Right atrium auricular region (tissue), 2 donors: ENCODE measurements at places on chromosomes 7 and 10. TPM values are rescaled to one million over a fixed set of nuclear protein-coding genes. Genes with fewer than 3 reads are reported as not detected.

Gene VAX1
- total RNA-seq: not detected

Gene MET
- total RNA-seq: 16.1 TPM

Gene GBF1
- total RNA-seq: 38.5 TPM

Gene UNCX
- total RNA-seq: not detected

Gene CPA1
- not detected for total RNA-seq

Gene ERVW-1
- total RNA-seq: not detected

Gene MRPS33
- total RNA-seq: 36.1 TPM

Gene SPACDR
- not detected for total RNA-seq

Gene SPAG6
- not detected for total RNA-seq

Gene RBM20
- 59.9 TPM for total RNA-seq

DNA sequence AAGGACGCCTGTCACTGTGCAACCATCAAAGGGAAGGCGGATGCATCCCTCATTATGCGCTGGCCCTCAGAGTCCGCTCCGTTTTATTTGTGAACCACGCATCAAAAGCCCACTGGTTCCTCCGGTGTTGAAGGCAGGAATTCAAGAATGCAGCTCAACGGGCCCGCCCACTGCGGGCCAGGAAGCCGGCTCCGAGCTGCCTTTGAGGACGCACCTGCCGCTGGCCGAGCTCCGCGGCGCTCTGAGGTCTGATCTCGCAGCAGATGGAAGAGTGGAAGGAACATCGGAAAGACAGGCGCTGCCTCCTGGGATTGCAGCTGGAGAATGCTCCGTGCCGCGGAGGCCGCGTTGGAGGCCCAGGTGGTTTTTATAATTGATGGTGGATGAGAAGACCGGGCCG lies 56.9 kb upstream of the ADGRA1 start:
- no peak for DNase-seq

- no peak for DNase-seq
These were observed 76.1 kb downstream of the LRRC17 start for GRCh38 chr7:102988631-102989560.

GRCh38 chr10:78544423-78545090 lies 510.9 kb downstream of the RPS24 start:
- no peak for DNase-seq

DNA sequence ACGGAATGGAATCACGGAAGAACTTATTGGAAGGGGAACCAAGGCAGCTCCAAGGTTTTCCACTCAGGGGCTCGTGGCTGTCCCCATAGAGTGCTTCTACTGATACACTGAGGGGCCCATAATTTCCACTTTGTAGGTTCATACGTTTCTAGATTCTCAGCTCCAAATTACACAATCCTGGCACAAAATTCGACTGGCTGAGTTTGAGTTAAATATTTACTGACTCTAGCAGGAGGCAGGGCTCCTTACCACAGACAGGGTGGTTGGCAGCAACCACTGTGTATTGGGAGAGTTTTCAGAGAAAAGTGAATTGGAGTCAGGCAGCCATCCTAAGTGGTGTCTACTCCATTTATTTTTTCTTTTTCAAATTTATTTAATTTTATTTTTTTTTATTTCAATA lies 55.4 kb upstream of the SEC61G start:
- no peak for DNase-seq

DNA sequence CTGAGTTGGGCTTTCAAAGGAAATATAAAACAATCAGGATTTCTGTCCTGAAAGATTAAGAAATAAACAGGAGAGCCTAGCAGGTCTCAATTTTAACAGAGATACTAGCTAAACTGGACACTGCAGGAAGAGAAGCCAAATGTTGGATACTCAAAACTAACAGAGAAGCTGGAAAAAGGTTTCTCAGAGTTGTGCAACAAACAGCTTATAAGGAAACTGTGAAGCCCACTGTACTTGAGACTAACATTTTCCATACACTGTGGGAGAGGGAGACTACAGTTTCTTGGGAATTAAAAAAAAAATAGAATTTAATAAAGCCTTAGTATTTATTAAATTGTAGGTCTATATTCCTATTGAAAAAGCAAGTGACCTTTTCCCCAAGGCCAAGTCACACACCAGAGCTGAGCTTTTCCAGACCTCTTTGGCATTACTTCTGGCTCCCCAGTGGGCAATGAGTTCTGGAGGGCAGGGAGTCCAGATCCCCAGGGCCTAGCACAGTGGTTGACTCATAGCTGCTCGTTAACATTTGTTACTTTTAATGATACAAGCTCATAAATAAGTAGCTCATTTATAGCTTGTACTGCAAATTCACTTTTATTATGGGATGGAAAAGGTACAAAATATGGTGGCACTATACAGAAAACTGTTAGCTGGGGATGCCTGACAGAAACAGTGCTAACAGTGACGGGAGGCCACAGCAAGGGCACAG lies 68.3 kb downstream of the MINDY3 start:
- no peak for DNase-seq

DNA sequence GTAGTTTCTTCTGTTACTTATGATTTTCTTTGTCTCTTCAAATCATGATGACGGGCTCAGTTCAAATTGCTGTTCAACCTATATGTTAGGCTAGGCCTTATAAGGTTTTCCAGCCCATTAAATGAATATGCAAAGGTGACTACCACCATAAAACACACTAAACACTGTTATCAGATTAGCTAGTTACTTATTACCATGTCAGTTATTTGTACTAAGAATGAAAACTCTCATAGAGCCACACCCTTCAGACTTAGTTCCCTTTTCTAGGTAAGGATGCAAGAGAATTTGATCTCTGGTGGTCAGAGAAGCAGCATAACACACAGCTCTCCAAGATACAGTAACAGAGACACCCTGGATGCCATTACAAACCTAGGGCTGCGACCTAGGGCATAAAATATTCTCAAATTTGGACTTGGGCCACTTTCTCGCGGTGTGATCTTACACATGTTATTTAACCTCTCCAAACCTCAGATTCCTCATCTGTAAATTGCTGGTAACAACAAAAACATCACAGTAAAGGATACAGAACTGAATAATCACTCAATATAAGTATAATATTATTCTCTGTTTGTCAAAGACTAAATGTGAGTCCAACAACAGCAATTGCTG lies 35.6 kb downstream of the ANKMY2 start:
- no peak for DNase-seq

DNA sequence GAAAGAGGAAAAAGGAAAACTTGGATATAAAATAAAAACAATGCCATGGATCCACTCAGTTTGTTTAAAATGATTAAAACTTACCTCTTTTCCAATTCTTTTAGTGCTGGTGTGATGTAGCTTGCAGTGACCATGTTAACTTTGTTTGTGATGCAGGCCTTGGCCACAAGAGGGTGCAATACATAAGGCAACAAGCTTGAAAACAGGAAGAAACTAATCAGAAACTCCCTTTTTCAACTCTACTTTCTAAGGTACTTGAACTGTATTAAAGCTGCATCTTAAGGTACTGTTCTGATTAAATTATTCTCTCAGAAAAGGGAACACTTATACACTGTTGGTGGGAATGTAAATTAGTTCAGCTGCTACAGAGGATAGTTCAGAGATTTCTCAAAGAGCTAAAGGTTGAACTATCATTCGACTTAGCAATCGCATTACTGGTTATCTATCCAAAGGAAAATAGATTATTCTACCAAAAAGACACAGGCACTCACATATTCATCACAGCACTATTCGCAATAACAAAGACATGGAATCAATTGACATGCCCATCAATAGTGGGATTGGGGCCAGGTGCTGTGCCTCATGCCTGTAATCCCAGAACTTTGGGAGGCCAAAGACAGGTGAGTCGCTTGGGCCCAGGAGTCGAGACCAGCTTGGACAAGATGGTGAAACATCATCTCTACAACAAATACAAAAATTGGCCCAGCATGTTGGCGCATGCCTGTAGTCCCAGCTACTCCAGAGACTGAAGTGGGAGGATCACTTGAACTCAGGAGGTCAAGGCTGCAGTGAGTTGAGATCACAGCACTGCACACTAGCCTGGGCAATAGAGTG lies 50.9 kb downstream of the AASS start:
- peak; percentile 72 for DNase-seq

DNA sequence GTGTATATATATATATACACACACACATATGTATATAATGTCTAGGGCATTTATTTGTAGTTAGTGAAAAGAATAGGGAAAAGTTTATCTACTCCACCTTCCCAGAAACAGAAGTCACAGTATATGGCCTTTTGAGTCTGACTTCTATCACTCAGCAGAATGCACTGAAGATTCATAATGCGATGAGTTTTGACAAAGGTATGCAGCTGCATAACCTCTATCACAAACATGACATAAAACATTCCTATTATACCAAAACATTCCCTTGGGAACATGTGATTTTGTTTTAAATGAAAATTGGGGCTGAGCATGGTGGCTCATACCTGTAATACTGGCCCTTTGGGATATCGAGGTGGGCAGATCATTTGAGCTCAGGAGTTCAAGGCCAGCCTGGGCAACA lies 137.3 kb upstream of the EEPD1 start:
- no peak for DNase-seq

DNA sequence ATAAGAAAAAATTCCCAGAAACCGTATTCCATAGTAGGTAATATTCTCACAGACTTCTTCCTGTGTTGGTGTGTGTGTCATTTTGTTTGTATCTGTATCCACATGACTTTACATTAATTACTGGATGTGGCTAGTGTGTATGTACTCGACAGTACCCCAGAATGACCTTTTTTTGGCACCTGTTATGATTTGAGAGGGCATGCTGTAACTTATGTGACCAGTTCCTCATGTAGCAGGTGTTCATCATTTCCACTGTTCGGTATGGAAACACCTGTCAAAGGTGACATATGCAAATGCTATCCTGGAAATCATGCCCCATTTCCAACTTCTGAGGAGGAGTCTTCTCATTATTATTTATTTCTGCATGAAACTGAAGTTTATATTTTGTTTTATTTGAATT lies 89.3 kb downstream of the ZMYND11 start:
- DNase-seq: no peak

DNA sequence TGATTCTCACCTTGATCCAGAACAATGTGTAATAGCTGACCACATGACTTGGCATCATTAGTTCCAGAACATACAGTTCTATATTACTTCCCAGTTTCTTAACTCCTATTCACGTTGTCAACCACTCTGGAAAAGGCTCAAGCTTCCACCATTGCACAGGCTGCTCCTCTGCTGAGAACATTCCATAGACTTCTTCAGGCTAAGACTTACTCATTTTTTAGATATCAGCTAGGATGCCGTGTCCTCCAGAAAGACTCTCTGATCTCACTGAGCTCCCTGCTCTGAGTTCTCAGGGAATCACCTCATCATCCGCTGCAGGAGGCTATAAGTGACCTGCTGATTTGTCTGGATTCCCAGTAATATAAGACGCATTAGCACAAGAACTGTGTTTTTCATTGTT lies 73.1 kb downstream of the HTR7 start:
- no peak for DNase-seq

- DNase-seq: no peak
These were observed 36.7 kb downstream of the LUC7L2 start for GRCh38 chr7:139396323-139396951.

DNA sequence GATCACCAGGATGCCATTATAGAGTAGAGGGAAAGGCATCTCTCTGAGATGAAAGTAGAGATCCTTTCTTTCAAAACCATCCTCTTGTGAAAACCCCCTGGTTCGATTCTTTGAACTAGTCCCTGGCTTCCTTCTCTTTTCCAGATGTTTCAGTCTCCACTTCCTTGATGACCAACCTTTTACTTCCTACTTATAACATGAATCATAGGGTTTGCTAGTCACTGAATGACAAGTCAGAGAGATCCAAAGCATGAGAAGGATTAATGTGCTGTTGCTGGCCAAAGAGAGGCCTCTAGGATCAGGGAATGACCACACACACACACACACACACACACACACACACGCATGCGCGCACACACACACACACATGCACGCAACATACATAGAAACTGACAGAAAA lies 161.1 kb upstream of the FRMD4A start:
- DNase-seq: no peak

DNA sequence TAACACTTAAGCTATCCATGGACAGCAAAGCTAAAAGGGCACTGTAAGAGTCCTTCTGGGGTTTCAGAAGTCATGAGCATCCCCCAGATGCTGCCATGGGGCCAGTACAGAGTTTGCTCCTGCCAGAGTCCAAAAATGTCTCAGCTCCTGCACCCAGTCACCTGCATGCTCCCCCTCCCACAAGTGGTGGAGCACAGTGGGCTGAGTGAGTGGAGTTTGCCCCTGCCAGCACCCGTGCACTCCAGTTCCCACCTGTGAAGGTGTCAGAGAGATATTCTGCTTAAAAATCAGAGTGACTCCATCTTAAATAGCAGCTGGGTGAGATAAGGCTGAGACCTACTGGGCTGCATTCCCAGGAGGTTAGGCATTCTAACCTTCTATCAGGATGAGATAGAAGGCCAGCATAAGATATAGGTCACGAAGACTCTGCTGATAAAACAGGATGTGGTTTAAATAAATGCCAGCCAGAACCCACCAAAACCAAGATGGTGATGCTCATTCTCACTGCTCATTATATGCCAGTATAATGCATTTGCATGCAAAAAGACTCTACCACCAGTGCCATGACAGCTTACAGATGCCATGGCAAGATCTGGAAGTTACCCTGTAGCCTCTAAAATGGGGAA lies 140.1 kb upstream of the ZNF92 start:
- DNase-seq: no peak

DNA sequence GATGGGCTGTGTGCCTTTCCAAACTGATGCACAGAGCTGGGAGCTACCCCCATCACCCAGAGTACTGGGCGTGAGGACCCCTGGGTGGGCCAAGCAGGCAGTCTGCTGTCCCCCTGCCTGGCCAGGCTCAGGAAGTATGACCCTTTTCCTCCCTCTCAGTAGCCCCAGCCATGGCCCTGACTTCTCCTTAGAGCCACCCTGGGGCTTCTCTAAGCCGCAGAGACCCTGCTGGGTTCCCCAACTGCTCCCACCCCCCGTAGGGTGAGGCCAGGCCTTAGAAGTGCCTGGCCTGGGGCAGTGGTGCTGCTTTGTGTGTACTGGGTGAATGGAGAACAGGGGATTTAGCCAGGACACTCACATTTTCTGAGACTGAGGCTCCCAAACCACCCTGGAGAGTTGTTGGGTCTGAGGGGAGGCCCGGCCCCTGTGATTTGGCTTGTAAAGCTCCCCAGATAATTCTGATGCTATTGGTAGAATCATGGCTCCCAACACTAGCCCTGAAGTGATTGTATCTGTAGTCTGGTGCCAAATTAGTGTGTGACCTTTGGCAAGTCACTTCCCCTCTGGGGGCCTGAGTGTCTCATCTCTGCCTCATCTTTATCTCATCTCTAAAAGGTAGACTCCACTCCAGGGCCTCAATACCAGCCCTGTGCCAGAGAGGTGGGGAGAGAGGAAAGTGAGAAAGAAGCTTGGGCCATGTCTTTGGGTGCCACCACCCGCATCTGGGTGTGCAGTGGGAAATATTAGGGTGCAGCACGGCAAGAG lies 99.7 kb upstream of the PPIF start:
- DNase-seq: no peak
